ENCODE measurements at places on chromosomes 1 and 21. TPM values are rescaled to one million over a fixed set of nuclear protein-coding genes. Genes with fewer than 3 reads are reported as not detected.

TFF2 gene
- total RNA-seq = not detected

SLC9C2 gene
- not detected for total RNA-seq

SH3D21 gene
- 4.7 TPM for total RNA-seq

AMY2B gene
- total RNA-seq = 5.8 TPM

GLUL gene
- total RNA-seq = 496 TPM

FLG2 gene
- not detected for total RNA-seq

PDPN gene
- total RNA-seq = 4.5 TPM

FCRL5 gene
- not detected for total RNA-seq

LRRC38 gene
- not detected for total RNA-seq

PLPPR4 gene
- total RNA-seq = 1.9 TPM

CLEC20A gene
- not detected for total RNA-seq

RNF186 gene
- total RNA-seq = not detected

USH2A gene
- total RNA-seq = not detected

S100A7 gene
- total RNA-seq = not detected

Measured in smooth muscle cell of trachea (primary cell).